ENCODE measurements at places on chromosomes 1 and 21.
A peak's percentile ranks its signal among the peaks of the same experiment; 100 is the strongest.

DNA sequence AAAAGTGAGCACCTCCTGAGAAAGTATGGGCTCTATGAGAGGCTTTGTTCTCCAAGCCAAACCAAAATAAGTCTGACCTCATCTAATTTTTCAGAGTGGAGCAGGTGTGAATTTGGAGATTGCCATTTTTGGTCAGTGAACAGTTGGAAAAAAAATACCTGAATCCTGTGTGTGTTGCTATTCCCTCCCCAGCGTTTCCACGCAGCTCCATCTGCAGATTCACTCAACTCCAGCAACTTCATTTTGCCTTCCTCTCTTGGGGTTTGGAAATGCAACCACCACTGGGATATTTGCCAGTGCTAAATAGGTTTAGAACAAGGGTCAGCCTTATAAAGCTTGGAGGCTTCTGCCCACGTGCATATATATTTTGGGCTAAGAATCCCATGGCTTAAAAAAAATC lies 11.2 kb downstream of the CASQ2 start:
- DNase-seq = no peak

- DNase-seq = no peak
Observed at GRCh38 chr1:2583871-2584351, 2.7 kb upstream of the PRXL2B start.

- DNase-seq = no peak
Observed at GRCh38 chr1:219381396-219381795, 207.7 kb downstream of the LYPLAL1 start.

DNA sequence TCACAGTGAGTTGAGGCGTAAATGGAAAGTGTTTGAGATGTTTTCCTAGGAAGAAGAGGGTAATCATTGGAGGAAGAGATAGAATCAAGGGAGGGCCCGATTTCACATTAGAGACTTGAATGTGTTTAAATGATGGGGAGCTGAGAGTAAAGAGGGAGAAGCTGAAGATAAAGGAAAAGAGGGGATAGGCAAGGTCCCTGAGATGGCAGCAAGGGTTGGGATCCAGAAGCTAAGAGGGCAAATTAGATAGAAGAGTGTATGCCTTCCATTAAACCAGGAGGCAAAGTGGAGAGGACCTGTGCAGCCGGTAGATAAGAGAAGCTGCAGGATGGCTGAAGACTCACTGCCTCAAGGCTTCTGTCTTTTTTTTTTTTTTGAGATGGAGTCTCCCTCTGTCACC lies 21.6 kb upstream of the CSF1 start:
- DNase-seq = no peak

GRCh38 chr1:41003640-41004220 lies 17.8 kb downstream of the SLFNL1 start:
- peak; percentile 67 for DNase-seq

GRCh38 chr1:47420547-47420946 lies 4.5 kb downstream of the FOXE3 start:
- DNase-seq = no peak

DNA sequence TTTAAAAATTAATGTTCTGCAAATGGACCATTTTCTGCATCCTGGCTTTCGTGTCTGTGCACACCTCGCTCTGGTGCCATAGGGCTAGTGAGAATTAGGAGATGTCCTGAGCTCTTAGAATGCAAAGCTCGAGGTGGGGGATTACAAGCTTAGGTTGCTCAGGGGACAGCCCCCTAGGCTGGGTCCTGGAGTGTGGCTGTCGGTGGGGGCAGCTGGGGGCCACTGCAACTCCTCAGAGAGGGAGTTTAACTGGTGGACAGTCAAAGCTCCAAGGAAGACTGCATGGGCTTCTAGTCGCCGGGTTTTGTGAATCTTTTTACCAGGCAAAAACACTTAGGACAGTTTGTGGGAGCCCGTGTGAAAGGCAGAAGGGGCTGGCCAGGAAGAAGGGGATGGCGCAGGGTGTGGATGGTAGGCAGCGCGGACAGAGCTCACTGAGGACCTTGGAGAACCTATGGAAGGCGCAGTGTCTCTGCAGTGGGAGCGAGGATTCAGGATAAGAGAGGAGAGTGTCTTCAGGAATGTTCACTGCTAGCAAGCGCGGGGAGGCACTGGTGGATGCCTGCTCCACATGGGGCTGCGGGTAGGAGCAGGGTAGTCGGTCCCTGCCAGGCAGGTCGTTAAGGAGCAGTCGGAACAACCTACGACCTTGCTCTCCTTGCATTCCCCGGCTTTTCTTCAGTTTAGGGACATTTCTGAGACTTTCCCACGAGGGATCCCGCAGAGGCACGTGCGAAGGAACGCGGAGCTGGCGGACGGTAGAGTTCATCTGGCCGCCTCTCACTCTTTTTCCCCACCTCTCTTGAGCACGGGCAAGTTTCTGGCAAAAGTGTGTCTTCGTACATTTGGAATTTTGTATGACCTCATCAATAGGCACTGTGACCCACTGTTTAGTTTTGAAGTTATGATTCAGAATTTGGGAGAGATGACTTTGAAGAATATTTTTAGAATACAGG lies 12.9 kb upstream of the KCNE1 start:
- no peak for DNase-seq

- DNase-seq = no peak
Observed at GRCh38 chr1:195202241-195202640, 1406.0 kb downstream of the KCNT2 start.

GRCh38 chr1:177354247-177354646 lies 183.5 kb downstream of the BRINP2 start:
- DNase-seq = no peak

- DNase-seq = no peak
Observed at GRCh38 chr1:32111789-32112188, 3.9 kb downstream of the KPNA6 start.

DNA sequence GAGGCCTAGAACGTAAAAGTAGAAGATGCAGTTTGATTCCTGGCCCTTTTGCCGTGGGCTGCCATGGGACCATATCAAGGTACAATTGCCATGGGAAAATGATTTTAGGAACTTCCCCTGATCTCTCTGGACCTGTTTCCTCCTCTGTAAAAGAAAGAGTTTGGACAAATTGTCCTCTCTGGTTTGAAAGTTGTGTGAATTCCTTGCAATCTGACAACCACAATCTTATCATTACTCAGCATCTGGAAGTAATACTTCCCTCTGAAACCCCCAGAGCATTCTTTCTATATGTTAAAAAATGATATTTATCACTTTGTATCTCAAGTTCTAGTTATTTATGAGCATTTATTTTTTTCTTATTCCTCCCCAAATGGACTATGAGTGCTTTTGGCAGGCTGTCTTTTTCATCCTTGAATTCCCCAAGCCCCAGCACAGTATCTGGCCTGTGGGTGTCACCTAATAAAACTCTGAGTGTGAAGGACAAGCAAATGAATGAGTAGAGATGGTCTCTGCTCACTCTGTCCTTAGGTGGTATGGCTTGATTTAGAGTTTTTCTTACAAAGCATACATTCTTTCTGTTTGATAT lies 181.1 kb downstream of the DYRK1A start:
- no peak for DNase-seq

DNA sequence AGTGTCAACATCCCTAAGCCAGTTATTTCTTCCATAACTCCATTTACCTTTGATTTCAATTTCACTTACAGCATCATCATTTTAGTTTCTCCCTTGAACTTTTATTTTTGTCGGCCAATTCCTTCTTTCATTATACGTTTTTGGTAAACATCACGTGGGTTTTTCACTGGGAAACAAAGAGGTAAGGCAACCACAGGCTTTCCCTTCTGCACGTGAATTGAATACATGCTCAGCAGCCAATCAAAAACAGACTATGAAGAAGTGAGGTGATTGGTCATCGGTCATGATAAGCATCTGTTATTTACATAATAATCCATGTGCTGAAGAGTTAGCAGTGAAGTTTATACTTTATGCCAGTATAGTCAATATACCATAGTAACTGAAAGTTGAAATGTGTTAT lies 98.7 kb downstream of the NCAM2 start:
- DNase-seq = no peak

GRCh38 chr1:1318131-1318652 lies 6.3 kb downstream of the INTS11 start:
- no peak for DNase-seq

DNA sequence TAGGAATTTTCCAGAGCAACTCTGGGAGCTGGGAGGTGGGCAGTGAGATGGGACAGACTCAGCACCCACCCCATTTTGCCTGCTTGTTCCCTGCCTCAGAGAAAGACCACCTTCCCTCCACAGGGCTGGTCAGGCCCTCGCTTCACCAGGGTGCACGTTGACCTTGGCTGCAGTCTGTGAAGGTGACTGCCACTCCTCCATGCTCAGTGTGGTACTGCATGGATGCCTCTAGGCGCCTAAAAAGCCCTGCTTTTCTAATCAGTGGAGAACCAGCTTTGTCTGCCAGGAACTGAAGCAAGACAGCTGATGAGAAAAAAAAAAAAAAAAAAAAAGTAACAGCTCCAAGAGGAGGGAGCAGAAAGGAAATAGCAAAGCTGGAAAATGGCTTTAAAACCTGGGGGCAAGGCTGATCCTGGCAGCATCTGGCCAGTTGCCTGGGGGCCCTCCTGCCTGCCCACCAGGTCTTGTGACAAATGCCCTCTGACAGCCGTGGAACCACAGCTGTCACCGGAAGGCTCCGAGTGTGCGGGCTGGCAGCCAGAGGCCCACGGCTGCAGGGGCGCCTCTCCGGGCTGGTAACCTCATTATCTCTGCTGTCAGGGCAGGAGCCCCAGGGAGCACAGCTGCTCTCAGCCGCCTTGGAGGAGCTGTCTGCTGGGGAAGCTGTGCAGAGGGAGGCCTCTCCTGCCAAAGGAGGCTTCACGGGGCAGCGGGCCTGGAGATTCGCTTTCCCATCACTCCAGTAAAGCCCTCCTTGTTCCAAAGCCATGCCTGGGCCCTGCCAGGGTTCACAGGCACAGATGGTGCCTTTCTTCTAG lies 13.7 kb downstream of the KIAA1614 start:
- DNase-seq = no peak

- DNase-seq = no peak
Observed at GRCh38 chr1:226233293-226233692, 9.8 kb downstream of the MIXL1 start.

DNA sequence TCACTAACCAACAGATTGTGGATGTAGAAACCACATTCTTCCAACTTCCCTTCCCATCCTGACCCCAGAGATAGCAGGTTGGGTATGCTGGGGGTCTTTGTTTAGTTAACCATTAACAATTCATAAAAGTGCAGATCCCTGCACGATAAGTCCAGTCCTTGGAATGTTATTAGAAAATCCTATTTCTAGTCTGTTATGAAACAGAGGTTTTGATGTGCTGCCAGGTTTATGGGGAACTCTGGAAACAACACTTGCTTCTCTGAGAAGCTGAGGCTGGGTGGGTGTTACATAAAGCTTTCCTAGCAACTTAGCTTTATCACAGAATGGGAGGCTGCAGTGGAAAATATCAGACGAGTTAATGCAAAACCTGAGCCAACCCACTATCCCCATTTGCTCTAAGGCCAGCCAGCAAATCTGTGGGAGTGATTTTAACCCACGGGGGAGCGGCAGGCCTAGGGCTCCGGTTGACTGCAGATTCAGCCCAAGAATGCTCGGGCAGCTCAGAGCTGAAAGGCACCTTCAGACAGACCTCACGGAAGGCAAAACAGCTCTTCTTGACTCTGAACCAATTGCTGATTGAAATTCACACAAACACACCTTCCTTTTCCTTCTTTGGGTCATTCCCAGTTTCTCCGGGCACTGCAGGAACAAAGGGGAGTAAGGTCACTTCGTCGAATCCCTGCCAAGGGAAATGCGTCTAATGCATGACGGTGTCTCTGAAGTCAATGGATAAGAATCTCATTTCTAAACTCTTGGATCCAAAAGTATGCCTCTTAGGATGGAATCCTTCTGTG lies 111.7 kb upstream of the IRF2BP2 start:
- DNase-seq = no peak

Measured in stimulated activated CD8-positive, alpha-beta memory T cell treated with anti-CD3 and anti-CD28 coated beads, Interleukin-12 subunit alpha, Interleukin-12 subunit beta, amount 100 ng/mL, for 4 hours (primary cell).